Progenitor cell of endocrine pancreas (in vitro differentiated cells): ENCODE measurements at places on chromosomes 4 and X.

DNA sequence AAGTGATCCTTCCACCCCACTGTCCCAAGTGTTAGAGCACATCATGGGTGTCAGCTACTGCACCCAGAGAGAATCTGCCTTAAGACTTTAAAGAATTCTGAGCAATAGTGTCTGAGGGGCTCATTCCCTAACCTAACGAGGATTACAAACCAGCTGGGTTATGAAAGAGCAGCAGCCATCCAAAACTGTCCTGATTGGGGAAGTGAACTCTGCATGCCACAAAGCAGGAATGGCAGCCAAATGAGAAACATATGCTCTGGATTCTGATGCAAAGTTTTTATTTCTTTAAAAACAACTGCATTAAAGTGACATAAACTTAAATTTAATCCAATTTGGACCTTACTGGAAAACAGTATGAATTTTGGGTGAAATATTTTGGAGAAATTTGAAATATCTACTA lies 103.2 kb downstream of the ANXA3 start:
- DNase-seq = no peak

DNA sequence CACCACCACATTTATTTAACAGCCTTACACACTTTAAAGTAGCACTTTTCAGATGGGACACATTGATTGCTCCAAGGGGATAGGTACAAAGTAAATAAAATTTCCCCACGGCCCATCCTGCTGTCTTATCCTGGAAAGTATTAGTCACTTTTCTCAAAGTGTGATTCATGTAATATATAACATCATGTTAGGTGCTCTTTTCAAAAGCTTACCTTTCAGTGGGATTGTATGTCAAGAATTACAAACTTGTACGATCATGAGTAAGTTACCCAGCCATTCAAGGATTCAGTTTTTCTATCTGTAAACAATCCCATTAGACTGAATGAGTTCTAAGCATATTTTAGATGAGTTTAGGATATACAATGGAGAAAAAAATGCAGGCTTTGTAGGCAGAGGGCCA lies 876.6 kb upstream of the GRID2 start:
- no peak for DNase-seq

- no peak for DNase-seq
These were observed 280.2 kb downstream of the ADGRA3 start for GRCh38 chr4:22235698-22236097.

- DNase-seq = no peak
These were observed 64.6 kb upstream of the TAPT1 start for GRCh38 chr4:16290681-16291420.

- DNase-seq = no peak
These were observed 318.3 kb upstream of the SLC7A11 start for GRCh38 chr4:138560448-138560847.

GRCh38 chr4:24965627-24966026 lies 52.8 kb upstream of the CCDC149 start:
- DNase-seq = no peak

- no peak for DNase-seq
These were observed 40.7 kb downstream of the FANCB start for GRCh38 chrX:14832151-14832550.

DNA sequence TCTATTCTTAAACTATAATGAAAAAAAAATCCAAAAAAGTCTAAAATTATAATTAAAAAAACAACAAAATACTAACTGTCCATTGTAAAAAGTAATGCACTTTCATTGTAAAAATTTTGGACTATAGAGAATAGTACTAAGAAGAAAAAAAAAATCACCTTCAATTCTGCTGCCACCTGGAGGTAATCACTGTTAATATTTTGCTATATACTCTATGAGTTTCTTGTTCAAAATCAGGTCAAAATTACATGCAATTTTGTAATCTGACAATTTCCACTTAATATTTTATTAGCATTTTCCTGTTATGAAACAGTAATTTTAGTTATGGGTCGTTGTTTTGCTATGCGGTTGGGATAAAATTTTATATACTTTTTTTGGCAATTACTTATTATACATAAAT lies 62.0 kb downstream of the HTT start:
- no peak for DNase-seq
